NCI-H2171 treated with DMSO at 0.1 percent for 48 hours (cell line): ENCODE measurements at places on chromosomes 1 and 21.

DNA sequence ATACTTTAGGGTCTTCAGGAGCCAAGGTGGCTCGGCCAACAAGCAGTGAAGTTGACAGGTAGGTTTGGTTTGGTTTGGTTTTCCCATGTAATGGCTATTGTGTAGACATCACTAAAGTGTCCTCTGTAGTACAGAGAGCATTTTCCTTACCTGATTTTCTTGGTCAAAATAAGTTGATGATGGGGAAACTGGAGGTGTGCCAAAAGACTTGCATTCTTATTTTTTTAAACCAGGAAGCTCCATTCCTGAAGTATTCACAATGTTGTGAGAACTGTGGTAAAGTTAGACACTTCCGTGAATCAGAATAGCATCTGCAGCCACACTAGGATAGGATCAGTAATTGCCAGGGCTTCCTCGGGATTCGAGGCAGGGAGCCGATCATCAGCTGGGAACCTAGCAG lies 2.9 kb downstream of the ZBTB37 start:
- DNase-seq, result no peak

- peak; percentile 1 for DNase-seq
Observed at GRCh38 chr1:2046174-2046917, 3.9 kb upstream of the PRKCZ start.

DNA sequence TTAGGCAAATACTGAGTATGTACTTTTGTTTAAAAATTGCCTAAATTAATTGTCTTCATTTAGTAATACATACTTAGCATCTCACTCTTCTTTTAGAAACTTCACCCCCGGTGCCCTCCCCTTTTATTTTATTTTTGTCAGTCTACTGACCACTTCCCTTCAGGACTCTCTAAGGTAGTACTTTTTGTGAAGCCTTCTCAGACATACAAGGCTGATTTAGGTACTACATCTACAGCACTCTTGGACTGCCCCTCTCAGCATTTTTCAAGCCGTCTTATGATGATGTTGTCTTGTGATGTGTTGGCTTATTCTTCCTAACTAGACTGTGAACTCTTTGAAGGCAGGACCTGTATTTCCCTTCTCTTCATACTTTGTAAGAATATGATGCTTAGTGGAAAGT lies 24.7 kb downstream of the RPS6KC1 start:
- no peak for DNase-seq

GRCh38 chr1:167784876-167785550 lies 63.2 kb downstream of the MPZL1 start:
- no peak for DNase-seq

DNA sequence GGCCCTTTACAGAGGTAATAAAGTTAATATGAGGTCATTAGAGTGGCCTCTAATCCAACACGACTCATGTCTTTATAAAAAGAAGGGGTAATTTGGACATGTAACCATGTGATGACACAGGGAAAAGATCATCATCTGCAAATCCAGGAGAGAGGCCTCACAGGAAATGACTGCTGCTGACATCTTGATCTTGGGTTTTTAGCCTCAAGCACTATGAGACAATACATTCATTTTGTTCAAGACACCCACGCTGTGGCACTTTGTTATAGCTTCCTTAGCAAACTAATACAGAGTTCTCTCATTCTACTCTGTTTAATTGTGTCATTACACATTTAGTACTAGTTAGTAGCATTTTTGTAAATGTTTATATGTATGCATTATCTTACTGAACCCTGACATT lies 64.0 kb upstream of the RUNX1 start:
- no peak for DNase-seq

DNA sequence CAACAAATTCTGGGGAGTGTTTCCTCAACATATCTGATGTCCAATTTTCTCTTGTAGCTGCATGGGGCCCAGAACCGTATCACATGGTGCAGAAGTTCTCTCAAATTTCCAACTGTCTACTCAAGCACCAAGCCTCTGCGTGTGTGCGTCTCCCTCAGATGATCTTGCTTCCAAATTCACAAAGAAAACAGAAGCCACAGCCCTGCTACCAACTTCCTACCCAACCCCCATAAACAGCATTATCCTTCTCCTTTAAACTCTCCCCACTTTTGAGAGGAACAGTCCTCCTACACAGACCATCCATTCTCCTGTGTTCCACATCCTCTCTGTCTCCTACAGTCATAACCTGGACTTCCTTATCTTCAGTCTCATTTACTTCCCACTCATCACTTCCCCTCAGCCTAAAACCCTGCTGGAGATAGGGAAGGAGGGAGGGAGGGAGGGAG lies 354.1 kb downstream of the SMYD3 start:
- DNase-seq, result no peak

- peak; percentile 71 for DNase-seq
Observed at GRCh38 chr21:26506956-26507355, 66.1 kb downstream of the CYYR1 start.

DNA sequence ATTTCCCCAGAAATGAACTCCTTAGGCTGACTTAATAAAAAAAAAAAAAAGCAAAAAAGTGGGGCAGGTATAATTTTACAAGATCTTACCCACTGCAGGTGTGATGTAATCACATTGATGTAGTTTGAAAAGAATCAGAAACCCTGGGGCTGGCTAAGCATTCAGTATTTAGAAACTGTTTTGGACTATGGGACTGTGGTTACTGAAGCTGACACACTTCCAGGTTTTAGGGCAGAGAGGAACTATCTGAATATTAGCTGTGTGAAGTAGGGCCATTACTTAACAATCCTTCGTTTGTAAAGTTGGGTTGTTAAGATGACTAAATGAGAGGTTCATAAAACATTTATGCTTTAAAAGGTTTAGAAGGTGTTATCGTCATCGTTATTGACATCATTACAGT lies 165.3 kb downstream of the FASLG start:
- DNase-seq, result no peak

- DNase-seq, result no peak
Observed at GRCh38 chr1:88321706-88322105, 362.4 kb upstream of the PKN2 start.

DNA sequence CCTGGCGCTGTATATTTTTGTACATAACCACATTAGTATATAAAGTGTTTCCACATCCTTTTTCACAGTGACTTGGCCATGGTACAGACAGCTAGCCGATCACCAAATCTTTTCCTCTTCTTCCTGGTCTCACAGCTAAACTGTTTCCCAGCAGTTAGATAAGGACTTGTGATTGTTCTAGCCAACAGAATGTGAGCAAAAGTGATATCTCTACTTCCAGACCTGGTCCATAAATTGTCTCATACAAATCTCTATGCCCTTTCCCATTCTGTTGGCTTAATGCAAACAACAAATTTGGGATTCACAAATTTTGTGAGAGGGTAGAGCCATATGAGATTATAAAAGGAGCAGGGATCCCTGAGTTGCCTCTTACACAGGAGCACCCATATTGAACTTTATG lies 19.5 kb downstream of the PAFAH2 start:
- DNase-seq, result no peak

GRCh38 chr1:2318314-2319278 lies 72.8 kb downstream of the MORN1 start:
- peak; percentile 55 for DNase-seq

DNA sequence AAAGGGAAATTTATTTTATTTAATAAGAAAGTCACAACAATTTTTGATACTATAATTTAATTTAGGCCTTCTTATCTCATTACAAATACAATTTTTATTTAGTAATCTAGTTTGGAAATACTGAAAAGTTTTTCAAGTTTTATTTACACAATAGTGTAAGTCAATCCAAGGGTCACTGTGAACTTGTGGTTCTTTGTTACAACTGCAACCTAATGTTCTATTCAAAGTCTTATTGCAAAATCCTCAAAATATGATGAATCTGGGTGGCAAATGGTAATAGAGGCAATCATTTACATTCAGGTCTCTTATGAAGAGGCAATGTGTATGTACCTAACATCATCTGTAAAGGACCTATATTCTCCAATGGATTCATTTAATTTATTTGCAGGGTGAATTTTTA lies 421.2 kb downstream of the DPYD start:
- no peak for DNase-seq

DNA sequence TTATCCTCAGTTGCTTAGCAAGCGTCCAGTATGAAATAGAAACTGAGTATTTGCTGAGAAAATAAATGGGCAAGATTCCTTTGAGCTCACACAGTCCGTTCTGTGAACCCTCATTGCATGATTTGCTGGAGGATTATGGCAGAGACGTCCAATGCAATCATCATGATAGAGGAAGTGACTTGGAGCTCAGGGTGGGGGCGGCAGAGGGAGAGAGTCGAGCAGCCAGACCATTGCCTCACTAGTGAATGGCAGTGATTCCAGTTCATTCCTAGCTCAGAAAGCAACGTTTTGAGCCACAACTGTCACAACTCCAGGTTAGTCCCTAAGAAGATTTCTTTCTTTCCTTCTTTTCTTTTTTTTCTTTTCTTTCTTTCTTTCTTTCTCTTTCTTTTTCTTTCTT lies 27.5 kb upstream of the COL9A2 start:
- DNase-seq, result no peak

DNA sequence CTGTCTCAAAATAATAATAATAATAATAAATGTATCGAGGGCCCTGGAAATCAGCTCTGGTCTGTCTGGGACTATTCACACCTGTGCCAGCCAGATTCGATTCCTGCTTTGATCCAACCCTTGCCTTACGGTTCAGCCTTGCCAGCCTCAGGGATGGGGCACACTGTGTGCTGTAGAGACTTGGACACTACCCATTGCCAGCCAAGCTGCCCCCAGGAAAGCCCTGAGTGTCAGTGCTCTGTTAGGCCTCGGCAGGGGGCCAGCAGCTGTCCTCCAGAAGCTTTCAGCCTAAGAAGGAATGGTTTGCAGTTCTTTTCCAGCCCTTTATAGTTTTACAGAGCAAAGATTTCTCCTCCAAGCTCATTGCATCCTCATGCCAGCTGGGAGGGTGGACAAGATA lies 96.2 kb upstream of the RUNX3 start:
- DNase-seq, result no peak

DNA sequence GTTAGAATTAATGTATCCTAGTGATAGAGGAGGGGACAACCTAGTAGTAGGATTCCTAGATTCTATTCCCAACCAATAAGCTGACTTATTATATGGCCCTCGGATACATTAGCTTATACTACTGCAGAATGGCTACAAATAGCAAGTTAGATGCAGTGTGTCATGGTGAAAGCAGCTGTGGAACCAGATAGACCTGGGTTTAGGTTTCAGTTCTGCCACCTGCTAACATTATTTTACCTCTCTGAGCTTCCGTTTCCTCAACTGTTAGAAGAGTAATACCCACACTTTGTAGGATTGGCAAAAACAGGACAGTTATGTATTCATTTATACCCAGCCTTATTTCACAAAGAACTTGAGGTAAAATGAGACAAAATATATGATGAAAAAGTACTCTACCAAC lies 21.6 kb upstream of the MAGOH start:
- no peak for DNase-seq

- DNase-seq, result no peak
Observed at GRCh38 chr1:96968983-96969382, 247.4 kb downstream of the PTBP2 start.

GRCh38 chr1:116817582-116818064 lies 63.4 kb downstream of the CD2 start:
- peak; percentile 49 for DNase-seq

DNA sequence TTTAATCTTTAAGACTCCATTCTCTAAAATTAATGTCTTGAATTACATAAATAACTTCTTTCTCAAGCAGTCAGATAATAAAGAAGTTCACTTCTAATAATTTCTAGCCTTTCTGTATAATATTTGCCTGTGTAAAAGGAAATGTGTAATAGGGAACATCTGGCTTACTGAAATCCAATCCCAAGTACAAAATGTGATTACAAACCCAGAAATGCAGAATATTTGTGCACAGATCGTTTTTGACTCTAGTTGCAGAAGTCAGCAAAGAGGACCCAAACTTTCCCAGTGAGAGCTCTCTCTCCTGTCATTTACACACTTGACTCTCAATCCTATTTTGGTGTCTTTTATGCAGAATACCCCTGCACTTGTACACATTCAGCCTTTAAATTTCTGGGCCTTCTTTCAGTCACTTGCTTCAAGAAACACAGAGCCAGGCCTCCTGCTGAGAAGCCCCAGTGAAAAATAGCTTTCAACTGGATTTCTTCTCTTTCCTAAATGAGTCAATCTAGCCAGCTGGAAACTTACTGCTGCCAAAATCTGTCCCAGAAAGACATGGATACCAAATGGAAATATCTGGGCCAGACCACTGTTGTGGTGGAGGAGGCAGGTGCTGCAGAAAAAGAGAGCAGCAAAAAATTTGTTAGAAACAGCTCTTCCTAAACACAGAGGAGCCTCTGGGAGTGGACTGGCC lies 68.5 kb upstream of the ADAM30 start:
- no peak for DNase-seq

DNA sequence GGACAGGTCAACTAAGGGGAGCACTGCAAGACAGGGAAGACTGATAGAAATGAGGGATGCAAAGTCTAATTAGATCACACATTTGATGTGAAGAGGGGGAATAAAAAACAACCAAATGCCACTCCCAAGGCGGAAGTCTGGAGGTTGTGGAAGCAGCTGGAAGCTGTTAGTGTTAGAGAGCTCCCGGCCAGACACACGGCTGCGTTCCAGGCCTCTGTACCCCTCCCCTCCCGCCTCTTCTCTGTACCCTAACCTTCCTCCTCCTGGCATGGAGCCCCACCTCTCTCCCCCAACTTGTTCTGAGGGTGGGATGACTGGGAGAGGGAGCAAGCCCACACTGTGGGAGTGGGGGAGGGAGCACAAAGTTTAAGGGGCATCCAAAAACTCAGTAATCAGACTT lies 67.0 kb downstream of the PLEKHA6 start:
- DNase-seq, result no peak

GRCh38 chr1:173554089-173554488 lies 48.8 kb downstream of the SLC9C2 start:
- DNase-seq, result no peak

GRCh38 chr1:109557520-109557919 lies 9.1 kb downstream of the GNAI3 start:
- no peak for DNase-seq

DNA sequence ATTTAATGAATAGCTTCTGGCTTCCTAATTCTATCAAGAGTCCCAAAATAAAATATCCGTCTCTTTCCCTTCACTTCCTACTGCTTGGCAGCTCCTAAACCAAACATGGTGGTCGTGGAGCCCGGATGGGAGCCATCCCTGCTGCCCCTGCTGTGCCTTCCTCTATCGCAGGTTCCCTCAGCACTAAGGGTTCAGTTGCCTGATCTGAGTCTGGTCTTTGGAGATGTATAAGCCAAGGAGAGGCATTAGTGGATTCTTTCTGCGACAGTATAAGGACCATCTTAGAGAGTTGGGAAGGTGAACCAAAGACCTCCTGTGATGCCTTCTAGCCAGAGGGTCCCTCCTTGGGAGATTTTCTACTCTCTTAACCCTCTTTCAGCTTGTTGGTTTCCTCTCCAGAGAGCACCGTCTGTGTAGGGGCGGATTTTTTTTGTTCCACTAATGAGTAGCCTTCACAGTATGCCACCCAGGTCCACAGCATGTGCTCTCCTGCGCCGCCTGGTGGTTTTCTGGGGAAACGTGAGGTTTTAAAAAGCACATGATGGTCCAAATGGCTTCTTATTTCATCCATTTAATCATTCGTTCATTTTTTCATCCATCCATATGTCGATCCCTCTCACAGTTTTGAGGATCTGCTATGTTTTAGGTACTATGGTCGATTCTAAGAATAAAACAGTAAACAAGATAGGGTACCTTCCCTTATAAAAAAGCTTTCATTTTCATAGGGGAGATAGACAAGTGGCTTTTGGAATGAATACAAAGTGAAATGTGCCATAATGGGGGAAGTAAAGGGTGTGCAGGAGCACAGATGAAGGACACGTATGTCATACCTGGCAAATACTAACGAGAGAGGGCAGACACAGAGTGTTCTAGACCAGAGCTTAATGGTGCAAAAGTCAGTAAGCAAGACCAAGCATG lies 71.0 kb downstream of the NFASC start:
- DNase-seq, result peak; percentile 83
